Activated CD8-positive, alpha-beta memory T cell treated with anti-CD3 and anti-CD28 coated beads for 4 hours (primary cell): ENCODE measurements at places on chromosomes 16 and 17.

DNA sequence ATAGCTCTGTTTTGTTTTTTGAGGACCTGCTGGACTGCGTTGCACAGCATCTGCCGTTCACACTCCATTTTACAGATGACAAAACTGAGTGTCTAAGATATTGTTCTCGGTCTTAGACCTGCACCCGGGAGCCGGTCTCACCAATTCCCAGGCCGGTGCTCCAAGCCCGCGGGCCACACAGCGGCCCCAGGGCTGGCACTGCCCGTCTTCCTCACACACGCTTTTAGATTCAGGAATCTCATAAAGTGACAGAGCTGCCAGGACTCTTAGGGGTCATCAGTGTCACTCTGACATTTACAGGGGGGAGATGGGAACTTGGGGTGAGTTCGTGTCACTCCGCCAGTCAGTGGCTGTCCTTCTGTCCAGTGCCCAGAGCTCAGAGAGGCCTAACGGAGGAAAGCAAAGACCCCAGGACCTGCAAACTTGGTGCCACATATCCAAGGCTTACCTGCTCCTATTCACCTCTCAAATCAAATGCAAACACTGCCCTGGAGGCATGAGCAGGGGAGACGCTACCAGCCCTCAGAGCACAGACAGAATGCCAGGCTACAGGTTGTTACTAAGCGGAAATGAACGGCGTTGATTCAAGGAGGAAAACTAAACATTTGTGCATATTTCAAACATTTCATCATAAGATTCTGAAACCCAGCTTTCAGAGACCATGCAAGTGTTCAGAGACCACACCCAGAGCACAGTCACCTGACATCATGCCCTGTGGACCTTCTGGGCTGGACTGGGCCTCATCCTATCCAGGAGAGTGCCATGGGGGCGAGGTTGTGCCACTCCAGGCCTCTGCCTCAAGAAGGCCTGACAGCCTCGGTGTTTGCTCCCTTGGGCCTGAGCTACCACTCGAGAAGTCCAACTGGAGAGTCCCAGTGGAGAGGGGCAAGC lies 29.5 kb downstream of the TNFRSF13B start:
- no peak for DNase-seq

- no peak for DNase-seq
These were observed 13.3 kb downstream of the CDH3 start for GRCh38 chr16:68658341-68658973.

- no peak for DNase-seq
These were observed 81.8 kb downstream of the SPACA3 start for GRCh38 chr17:33073416-33073815.

GRCh38 chr17:82915010-82915756 lies 75.4 kb upstream of the ZNF750 start:
- DNase-seq = no peak

DNA sequence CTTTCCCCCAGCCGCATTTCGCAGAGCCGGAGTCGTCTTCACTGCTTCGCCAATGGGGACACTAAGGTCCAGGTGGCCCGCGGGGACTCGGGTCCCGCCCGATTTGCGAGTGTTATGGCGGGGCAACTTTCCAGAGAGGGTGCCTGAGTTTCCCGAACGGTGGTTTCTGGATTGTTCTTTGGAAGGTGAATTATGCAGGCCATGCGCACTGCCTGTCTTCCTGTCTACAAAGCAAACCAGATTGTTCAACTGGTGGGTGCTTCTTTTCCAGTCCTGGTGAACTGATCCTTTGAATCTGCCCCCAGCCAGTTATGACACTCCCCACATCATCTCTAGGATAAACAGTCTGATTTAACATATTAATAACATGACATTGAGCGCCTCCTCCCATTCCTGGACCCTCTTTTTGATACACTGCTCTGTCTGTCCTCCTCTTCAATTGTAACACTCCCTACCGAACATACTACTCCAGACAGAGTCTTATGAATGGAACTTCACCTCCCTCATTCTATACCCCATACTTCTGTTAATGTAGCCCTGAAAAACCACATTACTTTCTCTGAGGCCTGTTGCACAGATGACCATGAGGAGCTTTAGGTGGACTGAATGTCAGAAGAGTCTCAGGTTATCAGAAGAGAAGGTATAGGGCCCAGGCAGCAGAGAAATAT lies 159.0 kb downstream of the RAB11FIP4 start:
- no peak for DNase-seq

DNA sequence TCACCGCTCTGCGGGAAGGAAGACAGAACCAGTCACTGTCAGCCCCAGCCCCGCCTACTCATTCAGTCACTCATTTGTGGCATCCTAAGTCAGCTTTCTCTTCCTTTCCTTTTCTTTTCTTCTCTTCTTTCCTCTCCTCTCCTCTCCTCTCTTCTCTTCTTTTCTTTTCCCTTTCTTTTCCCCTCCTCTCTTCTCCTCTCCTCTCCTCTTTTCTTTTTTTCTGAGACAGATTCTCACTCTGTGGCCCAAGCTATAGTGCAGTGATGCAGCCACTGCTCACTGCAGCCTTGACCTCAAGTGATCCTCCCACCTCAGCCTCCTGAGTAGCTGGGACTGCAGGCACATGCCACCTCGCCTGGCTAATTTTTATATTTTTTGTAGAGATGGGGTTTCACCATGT lies 10.6 kb upstream of the KLHL36 start:
- DNase-seq = no peak

DNA sequence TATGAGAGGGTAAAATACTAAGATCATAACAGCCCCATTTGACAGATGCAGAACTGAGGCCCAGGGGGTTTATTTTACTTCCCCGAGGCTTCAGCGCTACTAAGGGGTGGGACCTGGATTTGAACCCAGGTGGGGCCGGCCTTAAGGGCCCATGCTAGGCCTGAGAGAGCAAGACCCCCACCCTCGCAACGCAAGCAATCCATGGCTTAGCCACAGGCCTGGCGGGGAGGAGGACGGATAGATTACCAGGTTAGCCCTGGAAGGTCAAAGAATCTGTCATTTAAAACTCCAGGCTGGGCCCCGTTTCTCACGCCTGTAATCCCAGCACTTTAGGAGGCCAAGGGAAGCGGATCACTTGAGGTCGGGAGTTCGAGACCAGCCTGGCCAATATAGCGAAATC lies 1.9 kb upstream of the CDH3 start:
- no peak for DNase-seq

DNA sequence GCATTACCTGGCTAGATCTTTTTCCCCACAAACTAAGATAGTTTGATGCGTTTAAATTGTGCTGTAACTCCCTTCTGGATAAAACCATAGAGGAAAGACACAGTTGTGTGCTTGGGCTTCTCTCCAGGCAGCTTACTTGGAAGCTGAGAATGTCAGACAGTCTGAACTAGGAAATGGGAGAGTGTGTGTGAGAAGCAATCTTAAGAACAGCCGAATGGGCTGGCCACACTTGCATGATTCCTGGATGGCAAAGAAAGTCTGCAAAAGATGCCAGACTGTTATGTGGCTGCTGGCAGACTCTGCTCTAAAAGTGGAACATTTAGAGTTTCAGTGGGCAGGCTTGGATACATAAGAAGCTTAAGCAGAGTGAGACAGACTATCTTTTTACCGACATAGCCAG lies 384.3 kb upstream of the PSMD7 start:
- DNase-seq = no peak

DNA sequence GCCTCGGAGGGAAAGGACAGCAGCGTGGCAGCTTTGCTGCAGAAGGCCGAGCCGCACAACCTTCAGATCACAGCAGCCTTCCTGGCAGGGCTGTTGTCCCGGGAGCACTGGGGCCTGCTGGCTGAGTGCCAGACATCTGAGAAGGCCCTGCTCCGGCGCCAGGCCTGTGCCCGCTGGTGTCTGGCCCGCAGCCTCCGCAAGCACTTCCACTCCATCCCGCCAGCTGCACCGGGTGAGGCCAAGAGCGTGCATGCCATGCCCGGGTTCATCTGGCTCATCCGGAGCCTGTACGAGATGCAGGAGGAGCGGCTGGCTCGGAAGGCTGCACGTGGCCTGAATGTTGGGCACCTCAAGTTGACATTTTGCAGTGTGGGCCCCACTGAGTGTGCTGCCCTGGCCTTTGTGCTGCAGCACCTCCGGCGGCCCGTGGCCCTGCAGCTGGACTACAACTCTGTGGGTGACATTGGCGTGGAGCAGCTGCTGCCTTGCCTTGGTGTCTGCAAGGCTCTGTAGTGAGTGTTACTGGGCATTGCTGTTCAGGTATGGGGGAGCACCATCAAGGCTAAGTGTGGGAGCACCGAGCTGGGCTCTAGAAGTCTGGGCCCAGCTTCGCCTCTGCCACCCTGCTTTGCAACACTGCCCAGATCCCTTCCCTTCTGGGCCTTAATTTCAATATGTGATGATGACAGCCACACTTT lies 18.6 kb downstream of the NOD2 start:
- DNase-seq = no peak

DNA sequence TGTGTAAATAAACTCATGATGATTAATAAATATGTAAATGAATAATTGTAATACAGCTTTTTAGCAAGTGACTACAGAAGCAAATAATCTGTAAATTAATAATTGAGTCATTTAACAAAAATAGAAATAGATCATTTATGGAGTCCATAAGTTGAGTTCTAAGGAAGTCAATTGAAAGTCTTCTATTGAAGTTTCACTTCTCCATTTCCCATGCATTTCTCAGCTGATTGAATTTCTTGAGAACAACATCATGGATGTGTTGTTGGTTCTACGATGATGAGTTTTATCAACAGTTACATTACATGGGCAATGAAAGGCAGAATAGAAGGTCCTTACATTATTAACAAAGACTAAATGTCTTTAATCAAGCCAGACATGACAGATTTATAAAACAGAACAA lies 290.4 kb downstream of the MAP2K6 start:
- no peak for DNase-seq

GRCh38 chr16:56851671-56852400 lies 13.2 kb upstream of the SLC12A3 start:
- DNase-seq = no peak

GRCh38 chr16:86224126-86224525 lies 286.2 kb upstream of the FOXF1 start:
- no peak for DNase-seq

- peak; percentile 59 for DNase-seq
These were observed 3.7 kb downstream of the TMC8 start for GRCh38 chr17:78133971-78134898.

GRCh38 chr16:85178596-85178995 lies 66.3 kb upstream of the CIBAR2 start:
- no peak for DNase-seq

- no peak for DNase-seq
These were observed at the start of gene ARHGAP23 for GRCh38 chr17:38428112-38428642. Gene ARHGAP23 (plus strand): TSS chr17:38428464. CDS start chr17:38428486, 22 bp downstream.

DNA sequence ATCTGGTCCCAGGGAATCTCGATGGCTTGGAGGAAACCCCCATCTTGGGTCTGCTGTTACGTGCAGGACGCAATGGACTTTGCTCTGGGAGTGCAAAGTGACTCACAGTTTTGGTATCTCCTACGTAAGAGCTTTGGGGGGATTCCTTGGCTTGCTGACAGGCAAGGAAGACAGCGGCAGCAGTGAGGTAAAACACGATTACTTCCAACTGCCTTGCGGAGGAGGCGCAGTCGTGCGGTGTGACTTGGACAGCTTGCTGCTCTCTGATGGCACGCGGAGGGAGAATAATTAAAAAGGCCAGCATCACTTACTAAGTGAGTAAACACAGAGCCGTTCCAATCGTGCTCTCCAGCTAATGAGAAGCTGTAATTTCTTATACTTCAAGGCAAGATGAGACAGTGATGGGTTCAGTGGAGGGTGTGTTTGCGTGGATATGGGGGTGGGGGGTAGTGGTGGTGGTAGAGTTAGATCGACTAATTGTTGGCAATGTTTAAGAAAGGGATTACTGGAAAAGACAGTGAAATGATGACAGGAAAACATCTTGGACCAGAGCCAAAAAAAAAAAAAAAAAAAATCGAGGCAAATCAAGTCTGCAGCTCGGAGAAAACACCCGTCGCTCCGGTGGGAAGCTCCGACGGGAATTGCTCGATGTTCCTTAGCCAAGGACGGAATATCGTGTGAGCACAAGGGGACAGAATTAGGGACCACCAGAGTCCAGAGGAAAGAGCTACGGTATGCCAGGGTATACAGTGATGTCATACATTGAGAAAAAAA lies 184.8 kb upstream of the ZFHX3 start:
- DNase-seq = no peak

DNA sequence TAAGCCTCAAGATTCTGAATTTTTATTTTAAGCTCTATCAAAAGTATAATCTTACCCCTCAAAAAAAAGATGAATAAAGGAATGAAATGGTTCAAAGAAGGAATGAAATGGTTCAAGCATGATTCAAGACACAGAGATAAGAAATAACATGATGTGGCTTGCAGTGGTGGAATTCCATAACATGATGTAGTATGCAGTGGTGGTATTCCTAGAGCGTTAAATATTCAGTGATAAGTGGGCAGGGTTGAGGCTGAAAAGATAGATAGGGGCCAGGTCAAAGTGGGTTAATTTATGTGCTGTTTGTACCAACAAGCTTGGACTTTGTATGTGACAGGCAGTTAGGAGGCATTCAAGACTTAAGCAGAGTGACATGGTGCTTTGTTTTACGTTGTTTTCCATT lies 29.6 kb downstream of the TNRC6A start:
- DNase-seq = no peak
